ENCODE measurements at places on chromosomes 6 and 20. TPM values are rescaled to one million over a fixed set of nuclear protein-coding genes. Genes with fewer than 3 reads are reported as not detected.

Gene PHACTR3
- not detected for total RNA-seq

Gene F13A1
- not detected for total RNA-seq

Gene TMEM244
- total RNA-seq, result not detected

- no peak for DNase-seq
- no peak overlapping the region for H3K4me3 ChIP-seq
- no peaks in the 10 kb centered on the region for H3K27me3 ChIP-seq
These were observed 172.3 kb downstream of the OGFRL1 start for GRCh38 chr6:71460933-71461332.

GRCh38 chr6:73152556-73152955, 72.7 kb downstream of the KHDC1L start:
- DNase-seq, result no peak
- H3K4me1 ChIP-seq, result no peaks in the 10 kb centered on the region
- no peak overlapping the region for H3K4me3 ChIP-seq
- H3K27ac ChIP-seq, result no peak overlapping the region

- no peak for DNase-seq
- no peak overlapping the region for H3K4me3 ChIP-seq
- no peaks in the 10 kb centered on the region for H3K4me1 ChIP-seq
- no peak overlapping the region for H3K27ac ChIP-seq
These were observed 11.6 kb downstream of the AURKA start for GRCh38 chr20:56380375-56380774.

GRCh38 chr6:15283986-15284361, 38.1 kb downstream of the JARID2 start:
- peaks cover 73% of the 10 kb centered on the region for H3K4me1 ChIP-seq
- no peaks in the 10 kb centered on the region for H3K27me3 ChIP-seq
- DNase-seq, result no peak
- no peak overlapping the region for H3K4me3 ChIP-seq

GRCh38 chr6:21587179-21587960, 6.2 kb upstream of the SOX4 start:
- H3K36me3 ChIP-seq, result no peaks in the 10 kb centered on the region
- peak; percentile 63 for DNase-seq
- peak overlapping the region; percentile 55 for H3K4me3 ChIP-seq
- H3K27me3 ChIP-seq, result no peaks in the 10 kb centered on the region

Gene RIMS1
- total RNA-seq, result not detected

DNA sequence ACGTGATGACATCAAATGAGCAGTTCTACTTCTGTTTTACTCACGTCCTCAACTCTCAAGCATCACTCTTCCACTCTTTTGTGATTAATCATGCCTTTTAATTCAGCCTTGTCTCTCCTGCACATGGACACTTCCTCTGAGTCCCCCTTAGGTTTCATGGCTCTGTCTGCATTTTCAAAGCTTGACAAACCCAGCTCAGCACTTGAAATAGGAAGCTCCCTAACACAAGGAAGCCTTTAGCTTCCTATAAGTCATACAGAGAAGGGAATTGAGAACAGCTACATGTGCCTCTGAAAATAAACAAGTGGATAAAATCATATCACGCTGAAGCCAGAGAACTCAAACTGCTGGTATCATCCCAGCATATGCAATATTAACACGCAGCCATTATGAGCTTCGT, 21.2 kb downstream of the KIF16B start:
- H3K27ac ChIP-seq, result no peak overlapping the region
- H3K36me3 ChIP-seq, result no peaks in the 10 kb centered on the region
- H3K27me3 ChIP-seq, result no peaks in the 10 kb centered on the region
- DNase-seq, result no peak

DNA sequence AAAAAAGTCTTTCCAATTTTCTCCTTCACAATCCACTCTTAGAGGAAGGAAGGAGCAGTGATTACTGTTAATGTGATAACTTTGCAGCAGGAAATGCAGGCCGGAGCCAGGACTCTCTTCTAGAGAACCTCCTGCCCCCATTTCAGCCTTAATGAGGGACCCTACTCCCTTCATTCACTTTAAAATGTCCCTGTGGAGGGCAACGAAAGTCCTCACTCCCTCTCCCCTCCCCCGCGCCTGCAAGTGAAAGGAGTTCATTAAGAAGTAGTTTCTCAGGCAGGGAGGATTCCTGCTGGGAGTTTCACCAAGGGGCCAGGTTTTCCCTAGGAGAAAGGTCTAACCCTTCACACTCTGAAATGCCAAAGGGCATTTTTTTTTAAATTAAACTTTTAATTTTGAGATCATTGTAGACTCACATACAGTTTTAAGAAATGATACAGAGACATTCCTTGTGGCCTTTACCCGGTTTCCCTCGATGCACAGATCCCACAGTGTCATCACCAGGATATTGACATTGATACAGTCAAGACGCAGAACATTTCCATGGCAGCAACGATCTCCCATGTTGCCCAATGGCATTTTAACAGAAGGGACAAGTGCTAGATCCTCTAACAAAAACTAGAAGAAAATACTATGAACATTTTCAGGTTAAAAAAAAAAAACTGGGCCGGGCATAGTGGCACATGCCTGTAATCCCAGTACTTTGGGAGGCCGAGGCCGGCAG, 6.8 kb upstream of the COMMD7 start:
- H3K27ac ChIP-seq, result no peak overlapping the region
- no peaks in the 10 kb centered on the region for H3K27me3 ChIP-seq
- no peak for DNase-seq
- peaks cover 37% of the 10 kb centered on the region for H3K4me1 ChIP-seq

Gene KCNK16
- total RNA-seq, result not detected

DNA sequence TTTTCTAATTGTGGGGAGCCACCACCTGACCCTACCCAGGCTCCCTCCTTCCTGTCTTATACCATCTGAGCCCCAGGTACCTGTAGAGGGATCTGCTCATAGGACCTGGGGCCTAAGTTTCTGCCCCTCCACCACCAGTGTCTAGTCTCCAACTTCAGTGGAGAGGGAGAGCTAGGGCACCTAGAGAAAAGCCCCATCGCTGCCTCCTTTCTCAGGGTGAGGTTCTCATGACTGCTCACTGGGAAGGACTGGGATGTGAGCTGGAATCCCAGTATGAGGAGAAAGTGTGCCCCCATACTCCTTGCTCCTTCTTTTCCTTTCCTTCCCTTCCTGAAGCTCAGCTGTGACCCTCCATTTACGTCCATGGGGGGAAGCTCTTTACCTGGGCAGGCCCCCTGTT, 231.6 kb downstream of the LRFN2 start:
- H3K27ac ChIP-seq, result no peak overlapping the region
- no peaks in the 10 kb centered on the region for H3K36me3 ChIP-seq
- H3K4me1 ChIP-seq, result no peaks in the 10 kb centered on the region
- no peaks in the 10 kb centered on the region for H3K27me3 ChIP-seq
- no peak overlapping the region for H3K4me3 ChIP-seq

GRCh38 chr6:4172368-4172767, 37.0 kb upstream of the ECI2 start:
- H3K27ac ChIP-seq, result no peak overlapping the region
- H3K36me3 ChIP-seq, result no peaks in the 10 kb centered on the region
- H3K27me3 ChIP-seq, result no peaks in the 10 kb centered on the region
- H3K4me1 ChIP-seq, result no peaks in the 10 kb centered on the region
- H3K4me3 ChIP-seq, result no peak overlapping the region

Gene TREM1
- not detected for total RNA-seq

GRCh38 chr6:41457303-41457670, 88.9 kb upstream of the FOXP4 start:
- no peaks in the 10 kb centered on the region for H3K36me3 ChIP-seq
- no peak overlapping the region for H3K27ac ChIP-seq
- H3K27me3 ChIP-seq, result no peaks in the 10 kb centered on the region
- DNase-seq, result no peak

Gene MYCT1
- total RNA-seq, result not detected

DNA sequence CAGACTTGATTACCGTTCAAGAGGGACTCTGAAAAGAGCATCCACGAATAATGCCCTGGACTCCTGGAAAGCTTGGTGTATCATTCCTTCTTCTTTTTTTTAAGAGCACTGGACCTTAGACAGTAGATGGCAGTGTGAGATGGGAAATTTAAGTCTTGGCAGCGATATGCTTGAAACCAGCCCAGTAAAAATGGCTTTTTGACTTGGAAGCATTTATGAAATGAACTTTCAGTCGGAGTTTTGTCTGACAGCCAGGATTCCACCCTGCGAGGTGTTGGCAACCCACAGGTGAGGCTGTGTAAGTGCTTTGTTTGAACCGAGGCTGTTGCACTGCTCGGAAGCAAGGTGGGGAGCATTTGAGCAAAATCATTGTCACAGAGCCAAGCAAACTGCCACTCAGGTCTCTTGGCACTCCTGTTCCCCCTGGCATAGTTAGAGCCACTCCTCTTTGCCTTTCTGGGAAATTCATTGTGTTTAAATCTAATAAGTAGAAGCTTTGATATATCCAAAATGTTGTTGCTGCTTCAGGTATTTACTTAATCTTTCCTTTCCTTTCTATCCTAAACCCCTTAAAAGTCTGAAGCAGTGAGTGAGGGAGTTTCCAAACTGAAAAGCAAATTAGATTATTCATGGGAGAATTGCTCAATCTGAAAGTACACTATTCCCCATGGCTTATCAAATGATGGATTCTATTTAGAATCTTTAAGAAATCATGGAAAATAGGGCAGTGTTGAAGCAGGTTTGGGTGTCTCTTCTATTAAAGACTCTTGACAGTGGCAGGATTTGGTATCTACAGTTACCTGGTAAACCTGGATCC, 272.8 kb upstream of the SLC35B3 start:
- DNase-seq, result no peak
- no peaks in the 10 kb centered on the region for H3K36me3 ChIP-seq
- no peak overlapping the region for H3K27ac ChIP-seq
- H3K4me3 ChIP-seq, result no peak overlapping the region
- no peaks in the 10 kb centered on the region for H3K4me1 ChIP-seq

DNA sequence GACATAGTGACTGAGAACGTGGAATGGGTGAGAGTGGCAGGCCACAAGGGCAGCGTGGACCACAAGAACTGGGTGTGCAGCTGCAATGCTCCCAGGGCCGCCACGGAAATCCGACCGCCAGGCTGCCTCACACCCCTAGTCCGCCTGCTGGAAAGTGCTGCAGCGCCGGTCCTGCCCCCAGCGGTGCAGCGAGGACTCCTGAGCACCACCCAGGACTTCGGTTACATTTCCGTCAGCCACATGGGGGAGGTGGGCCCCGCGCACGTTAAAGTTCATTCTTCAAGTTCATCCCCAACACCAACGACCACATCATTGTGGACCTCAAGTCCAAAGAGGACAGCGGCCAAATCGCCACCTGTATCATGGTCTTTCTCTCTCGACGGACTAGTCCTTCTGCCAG, 126.1 kb upstream of the CARMIL1 start:
- DNase-seq, result no peak
- H3K4me3 ChIP-seq, result no peak overlapping the region
- H3K4me1 ChIP-seq, result no peaks in the 10 kb centered on the region
- no peaks in the 10 kb centered on the region for H3K36me3 ChIP-seq
- no peaks in the 10 kb centered on the region for H3K27me3 ChIP-seq

- H3K4me3 ChIP-seq, result no peak overlapping the region
- 0 out of 2 replicates have a peak, but pooled peaks cover 3% of the 10 kb centered on the region for H3K36me3 ChIP-seq
- no peak for DNase-seq
- no peak overlapping the region for H3K27ac ChIP-seq
These were observed 55.2 kb downstream of the HDDC2 start for GRCh38 chr6:125246566-125246965.

DNA sequence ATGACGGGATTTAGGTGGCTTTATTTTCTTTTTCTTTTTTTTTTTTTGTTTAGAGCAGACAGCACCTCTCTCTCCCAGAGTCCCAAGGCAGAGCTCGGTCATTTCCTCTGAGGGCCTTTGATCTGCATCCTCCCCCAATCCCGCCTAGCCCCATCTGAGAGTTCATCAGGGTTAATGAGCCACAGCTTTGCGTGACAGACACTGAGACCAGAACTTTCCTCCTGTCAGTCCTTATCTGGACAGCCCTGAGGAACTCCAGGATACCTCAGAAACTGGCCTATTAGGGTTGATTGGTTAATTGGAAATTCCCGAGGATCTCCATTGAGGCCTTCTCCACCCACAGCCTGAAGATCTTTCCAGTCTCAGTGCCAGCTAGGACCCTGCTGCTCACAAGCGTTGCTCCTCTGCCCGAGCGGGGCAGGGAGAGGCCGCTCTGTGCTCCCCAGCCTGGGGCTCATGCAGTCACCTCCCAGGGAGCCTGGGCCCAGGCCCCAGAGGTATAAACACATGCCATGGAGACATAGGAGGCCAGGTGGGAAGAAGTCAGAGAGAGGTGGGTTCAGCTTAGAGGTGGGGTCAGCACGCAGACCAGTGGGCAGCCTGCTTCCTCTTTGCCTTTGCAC, 1.4 kb upstream of the LRRN4 start:
- H3K36me3 ChIP-seq, result no peaks in the 10 kb centered on the region
- H3K27ac ChIP-seq, result no peak overlapping the region
- H3K4me1 ChIP-seq, result peaks cover 8% of the 10 kb centered on the region
- H3K27me3 ChIP-seq, result peaks cover 27% of the 10 kb centered on the region
- H3K4me3 ChIP-seq, result no peak overlapping the region

DNA sequence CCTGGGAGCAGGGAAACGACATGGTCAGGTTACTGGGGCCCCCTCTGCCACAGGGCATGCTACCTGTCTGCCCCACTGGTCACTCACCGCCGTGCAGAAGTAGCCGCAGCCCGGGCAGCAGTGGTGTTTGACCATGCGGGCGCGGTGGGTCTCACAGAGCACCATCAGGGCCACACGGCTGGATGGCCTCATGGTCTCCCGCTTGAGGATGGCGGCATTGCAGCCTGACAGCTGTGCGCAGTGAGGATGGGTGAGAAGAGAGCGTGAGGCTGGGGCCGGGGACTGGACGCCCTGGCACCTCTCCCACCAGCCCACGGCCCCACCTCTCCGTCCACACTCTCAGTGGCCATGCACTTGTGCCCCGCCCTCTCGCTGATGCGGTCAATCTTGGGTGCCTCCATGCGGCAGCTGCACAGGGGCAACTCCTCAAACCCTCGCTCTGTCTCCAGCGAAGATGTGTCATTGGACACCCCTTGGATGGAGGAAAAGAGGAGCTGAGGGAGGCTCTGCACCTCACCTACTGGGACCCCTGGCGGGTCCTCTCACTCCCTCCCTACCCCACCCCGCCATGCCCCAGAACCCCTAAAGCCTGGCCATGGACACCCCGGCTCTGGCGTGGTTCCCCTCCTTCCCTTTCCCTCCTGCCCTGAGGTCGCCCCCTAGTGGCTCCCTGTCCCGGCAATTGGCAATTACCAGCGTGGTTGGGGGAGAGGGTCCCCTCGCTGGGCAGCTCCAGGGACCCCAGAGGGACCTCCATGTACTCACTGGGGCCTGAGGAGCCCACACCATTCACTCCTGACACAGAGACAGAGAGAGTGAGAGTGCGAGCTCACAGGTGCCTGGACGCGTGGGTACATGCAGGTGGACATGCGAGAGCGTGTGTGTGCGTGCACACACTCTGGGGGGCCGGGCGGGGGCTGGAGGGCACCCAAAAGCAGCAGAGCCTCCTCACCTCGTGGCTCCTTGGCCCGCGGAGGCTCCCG, 8.9 kb downstream of the EHMT2 start:
- H3K4me3 ChIP-seq, result no peak overlapping the region
- no peaks in the 10 kb centered on the region for H3K27me3 ChIP-seq
- H3K4me1 ChIP-seq, result no peaks in the 10 kb centered on the region
- H3K36me3 ChIP-seq, result peaks cover 76% of the 10 kb centered on the region
- no peak overlapping the region for H3K27ac ChIP-seq
- DNase-seq, result peak; percentile 61
